ENCODE measurements at places on chromosomes 12 and 14.

DNA sequence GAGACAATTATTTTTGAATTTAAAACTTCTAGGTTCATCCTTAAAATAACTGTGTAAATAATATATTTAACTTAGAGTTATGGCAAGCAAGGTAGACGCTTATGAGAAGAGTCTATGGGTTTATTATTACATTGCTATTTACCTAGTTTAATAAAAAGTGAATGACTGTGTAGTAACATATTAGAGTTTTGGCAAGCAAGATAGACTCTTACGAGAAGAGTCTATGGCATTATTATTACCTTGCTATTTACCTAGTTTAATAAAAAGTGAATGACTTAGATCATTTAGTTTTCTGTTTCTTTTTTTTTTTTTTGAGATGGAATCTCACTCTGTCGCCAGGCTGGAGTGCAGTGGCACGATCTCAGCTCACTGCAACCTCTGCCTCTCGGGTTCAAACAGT, 3.8 kb downstream of the RNF34 start:
- no peak for DNase-seq

- DNase-seq: no peak
Measured at GRCh38 chr12:57109207-57110103, 1.7 kb downstream of the STAT6 start.

DNA sequence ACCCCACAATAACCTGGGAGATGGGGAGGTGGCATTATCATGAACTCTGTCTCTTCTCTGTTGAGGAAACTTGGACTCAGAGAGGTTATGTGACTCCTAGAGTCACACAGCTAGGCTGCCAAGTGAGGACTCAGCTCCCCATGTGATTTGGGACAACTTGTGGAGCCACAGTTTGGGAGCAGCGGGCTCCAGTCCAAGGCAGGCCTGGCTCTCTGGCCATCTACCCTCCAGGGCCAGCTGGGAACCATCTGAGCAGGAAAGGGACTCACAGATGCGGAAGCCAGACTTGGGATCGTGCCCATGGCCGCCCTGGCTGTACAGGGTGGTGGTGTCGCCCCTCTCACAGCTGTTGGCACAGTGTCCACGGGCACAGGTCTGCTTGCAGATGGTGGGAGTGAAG, 59.1 kb downstream of the ISCA2 start:
- DNase-seq: peak; percentile 40

- no peak for DNase-seq
Measured at GRCh38 chr14:63426838-63427352, 108.2 kb upstream of the GPHB5 start.

DNA sequence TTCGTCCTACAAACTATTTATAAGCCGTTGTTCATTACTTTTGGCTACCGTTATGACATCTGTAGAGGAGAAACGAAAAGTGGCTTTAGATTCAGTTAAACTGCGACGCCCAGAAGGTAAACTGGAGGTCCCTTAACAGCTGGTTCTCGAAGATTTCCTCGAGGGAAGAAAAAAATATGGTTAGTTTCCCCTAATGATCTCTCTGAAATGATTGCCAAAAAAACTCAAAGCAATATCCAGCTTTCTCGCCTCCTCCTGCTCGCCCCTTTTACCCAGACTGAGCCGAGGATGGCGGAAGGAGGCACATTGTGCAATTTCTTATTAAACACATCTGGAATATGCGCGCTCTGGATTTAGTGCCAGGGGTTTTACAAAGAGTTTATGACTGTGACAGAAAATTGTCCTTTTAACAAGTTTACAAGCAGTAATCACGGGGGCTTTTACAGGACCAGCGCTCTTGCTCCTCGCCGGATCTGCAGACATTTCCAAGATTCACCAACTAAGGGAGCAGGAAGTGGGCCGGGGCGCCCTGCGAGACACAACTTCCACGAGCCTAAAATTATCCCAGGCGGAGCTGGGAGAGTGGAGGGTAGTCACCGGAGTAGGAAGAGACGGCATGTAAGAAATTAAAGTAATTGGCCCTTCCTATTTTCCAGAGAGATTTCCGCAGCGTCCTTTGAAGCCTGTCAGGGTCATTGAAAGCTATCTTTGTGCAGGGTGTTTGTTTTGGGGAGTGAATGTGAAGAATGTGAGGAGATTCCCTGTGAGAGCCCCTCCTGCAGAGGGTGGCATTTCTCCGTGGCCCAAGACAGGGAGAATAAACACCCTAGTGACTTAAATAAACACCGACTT, 5.6 kb downstream of the SIX1 start:
- no peak for DNase-seq

DNA sequence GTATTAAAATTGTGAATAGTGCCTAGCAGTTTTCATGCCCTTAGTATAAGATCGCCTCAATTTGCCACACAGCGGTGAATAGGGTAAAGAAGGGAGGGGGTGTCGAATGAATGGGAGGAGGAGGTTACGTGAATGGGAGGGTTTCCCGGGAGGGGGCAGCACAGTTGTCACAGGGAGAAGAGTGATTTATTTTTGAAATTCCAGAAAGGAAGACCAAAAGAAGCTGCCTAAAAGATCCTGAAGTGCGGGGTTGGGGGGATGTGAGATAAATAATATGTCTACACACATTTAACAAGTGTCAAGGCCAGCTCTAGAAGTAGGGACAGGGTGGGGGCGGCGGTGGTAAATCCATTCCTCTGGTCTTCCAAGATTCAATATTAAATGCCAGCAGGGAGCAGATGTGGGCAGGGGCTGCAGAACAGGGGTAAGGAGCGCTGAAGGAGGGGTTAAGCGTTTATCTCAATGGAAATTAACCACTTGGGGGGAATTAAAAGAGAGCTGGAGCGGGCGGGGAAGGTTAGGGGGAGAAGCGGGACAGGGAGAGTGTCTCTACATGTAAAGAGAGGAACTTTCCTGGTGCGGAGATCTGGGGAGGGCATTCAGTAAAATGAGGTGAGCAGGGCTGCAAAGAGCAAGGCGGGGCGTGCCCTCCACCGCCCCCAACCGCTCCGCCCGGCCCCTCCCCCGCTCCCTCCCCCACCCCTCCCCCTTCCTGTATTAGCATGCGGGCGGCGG, 867 bp downstream of the C12orf42 start:
- DNase-seq: no peak

DNA sequence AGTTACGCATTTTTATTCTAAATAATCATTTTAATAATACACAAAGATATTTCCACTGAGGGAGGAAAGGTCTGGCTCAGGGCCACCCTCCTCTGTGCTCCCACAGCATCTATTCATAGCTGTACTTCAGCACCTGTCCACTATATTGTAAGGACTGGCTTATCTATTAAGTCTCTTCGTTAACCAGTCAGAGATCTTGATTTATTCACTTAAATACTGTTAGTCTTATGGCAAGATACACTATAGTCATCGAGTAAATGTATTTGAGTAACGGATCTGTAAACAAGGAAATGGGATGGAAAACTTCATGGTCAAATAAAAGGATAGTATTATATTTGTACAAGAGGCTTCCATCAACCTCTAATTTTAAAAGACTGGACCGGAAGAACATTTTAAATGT, 54.6 kb downstream of the SPTLC2 start:
- DNase-seq: no peak

DNA sequence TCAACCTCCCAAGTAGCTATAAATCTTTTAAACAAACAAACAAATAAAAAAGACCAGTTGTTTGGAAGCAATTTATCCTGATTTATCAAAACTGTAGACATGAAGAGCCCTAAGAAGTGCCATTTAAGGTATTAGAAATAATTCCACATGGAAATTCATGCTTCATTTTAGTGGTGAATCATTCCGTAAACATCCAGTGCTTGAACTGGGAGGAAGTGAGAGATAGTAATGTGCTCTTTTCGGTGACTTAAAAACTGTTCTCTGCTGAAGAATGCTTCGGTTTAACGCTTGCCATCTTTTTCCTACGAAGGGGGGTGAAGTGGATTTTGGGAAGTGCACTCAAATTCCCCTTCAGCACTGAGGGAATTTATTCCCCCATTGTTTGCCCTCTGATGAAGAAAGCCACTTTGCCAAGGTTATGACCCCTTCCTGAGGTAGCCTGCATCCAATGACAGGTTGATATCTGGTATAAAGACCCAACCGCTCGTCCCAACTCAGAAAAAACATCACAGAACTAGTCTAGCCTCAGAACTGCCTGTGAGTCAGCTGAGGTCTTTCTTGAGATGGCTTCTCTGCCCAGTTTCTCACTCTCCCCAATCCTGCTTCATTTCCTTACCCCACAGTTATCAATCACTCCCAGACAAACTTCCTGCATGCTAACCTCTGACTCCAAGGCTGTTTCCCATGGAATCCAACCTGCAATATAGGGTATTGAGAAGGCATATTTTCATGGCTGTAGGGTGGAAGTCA, 244.1 kb downstream of the AEBP2 start:
- DNase-seq: peak; percentile 97

GRCh38 chr14:69049675-69050074, 70.6 kb upstream of the ACTN1 start:
- DNase-seq: peak; percentile 82

GRCh38 chr12:93419388-93420034, 22.2 kb downstream of the UBE2N start:
- peak; percentile 45 for DNase-seq

DNA sequence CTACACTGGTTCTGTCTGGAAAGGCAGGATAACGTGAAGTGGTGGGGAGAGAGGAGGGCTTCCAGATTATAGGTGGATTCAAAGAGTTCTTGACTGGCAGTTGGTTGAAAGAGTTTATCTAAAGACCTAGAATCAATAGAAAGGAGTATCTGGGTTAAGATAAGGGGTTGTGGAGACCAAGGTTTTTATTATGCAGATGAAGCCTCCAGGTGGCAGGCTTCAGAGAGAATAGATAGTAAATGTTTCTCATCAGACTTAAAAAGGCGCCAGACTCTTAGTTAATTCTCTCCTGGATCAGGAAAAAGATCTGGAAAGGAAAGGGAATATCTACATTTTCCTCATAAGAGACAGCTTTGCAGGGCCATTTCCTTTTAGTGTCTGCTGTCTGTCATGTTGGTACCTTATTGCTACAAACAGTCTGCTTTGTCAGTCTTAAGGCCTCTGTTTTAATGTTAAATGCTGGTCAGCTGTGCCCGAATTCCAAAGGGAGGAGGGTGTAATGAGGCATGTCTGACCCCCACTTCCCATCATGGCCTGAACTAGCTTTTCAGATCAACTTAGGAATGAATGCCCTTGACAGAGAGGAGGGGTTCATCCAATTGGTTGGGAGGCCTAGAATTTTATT, 401.3 kb downstream of the FUT8 start:
- DNase-seq: no peak

- DNase-seq: peak; percentile 85
Measured at GRCh38 chr12:27460471-27460978, 14.0 kb downstream of the SMCO2 start.

DNA sequence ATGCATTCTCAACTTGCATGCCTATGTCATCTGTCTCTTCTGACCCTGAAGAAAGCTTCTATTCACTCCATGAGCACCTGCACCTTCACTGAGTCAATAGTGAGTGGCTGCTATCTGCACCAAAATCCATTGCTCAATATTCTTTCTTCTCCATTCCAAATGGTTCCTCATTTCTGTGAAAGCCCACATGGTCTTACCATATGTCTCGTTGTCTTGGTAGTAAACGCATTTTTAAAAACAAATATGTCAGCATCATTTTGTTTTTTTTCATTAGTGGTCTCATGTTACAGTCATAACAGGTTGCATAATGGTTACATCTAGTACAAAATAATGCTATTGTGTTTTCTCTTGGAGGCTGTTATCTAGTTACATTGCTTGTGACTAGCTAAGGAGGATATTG, 106.9 kb upstream of the CPM start:
- no peak for DNase-seq

Measured in pulmonary artery endothelial cell (primary cell).